NCI-H526 (cell line): ENCODE measurements at places on chromosomes 13 and 19.

DNA sequence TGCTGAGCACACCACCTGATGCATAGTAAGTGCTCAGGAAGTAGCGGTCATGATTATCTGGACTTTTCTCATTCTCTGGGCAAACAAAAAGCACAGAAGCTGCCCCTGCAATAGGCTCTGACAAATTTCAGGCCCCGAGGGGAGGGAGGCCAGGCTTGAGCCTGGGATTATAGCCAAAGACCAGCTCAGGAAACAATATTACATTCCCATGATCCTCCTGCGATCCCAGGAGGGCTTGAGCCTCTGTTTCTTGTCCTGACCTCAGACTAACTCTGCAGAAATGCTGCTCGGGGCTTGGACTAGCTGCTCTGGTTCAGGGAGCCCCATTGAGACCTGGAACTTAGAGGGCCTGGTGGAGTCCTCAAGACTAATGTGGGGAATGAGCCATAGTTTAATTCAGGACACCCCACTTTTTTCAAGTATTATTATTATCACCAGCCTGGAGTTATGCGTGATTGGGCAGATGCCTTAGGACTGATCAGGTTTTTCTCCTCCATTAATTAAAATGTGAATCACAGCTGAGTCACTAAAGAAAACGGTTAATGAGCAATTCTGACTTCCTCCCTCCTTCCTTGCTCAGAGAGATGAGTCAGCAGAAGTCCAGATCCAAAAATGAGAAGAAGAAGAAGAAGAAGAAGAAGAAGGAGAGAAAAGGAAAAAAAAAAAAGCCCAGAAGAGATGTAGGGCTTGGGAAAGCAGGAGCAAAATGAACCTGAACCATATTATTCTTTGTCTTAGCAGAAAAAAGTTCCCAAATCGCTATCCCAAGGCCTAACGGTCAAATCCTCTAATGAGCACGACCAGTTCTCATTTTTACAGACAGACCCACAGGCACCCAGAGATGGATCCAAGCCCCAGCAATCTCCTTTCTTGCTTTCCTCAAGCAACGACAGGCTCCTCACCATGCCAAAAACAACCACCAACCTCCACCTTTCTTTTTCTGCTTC lies 107.2 kb downstream of the CACNA1A start:
- no peak for DNase-seq

GRCh38 chr13:36412736-36413135 lies 19.6 kb upstream of the CCNA1 start:
- no peak for DNase-seq

DNA sequence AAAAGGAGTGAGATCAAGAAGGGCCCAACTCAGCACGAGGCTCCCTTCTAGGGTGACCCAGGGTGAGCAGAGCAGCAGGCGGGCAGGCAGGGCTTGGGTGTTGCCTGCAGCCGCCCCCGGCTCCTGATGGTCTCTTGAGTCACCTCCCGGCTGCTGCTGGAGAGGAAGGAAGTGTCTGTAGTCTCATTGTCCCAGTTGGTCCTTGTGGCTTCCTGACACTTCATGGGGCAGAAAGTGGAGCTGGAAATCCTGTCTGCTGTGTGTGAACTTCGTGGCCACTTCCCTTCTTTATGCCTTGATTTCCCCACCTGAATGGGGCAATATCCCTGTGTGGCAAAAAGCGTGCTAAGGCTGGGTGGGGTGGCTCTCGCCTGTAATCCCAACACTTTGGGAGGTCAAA lies 2.5 kb downstream of the MAP1S start:
- DNase-seq, result no peak

DNA sequence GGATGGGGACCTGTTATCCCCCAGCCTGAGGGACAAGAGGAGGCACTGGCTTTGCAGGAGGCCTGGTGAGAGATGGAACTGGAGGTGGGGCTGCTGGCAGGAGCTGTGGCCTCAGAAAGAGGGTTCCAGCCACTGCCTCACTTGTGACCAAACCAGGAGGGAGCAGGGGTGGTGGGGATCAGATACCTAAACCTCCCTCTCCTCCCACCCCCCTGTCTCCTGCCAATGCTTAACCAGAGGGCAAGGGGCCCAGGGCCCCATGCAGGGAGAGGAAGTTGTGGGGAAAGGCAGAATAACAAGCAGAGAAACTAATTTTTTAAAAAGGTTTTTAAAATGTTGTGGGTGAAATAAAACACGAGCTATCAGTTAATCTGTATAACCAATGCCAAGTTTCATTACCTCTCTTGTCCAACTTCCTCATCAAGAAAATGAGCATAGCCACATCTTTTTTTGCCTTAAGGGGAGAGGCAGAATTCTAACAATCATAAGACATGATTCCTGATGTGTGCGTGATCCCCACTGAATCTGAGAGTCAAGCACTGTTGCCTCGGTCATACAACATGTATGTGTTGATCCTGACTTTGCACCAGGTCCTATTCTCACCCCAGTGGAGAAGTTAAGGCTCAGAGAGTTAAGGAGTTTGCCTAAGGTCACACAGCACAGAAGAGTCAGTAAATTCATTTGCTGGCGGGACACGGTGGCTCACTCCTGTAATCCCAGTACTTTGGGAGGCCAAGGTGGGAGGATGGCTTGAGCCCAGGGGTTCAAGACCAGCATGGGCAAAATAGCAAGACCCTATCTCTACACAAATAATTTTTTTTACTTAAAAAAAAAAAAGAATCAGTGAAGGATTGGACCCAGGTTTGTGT lies 12.9 kb downstream of the FXYD5 start:
- DNase-seq, result no peak

DNA sequence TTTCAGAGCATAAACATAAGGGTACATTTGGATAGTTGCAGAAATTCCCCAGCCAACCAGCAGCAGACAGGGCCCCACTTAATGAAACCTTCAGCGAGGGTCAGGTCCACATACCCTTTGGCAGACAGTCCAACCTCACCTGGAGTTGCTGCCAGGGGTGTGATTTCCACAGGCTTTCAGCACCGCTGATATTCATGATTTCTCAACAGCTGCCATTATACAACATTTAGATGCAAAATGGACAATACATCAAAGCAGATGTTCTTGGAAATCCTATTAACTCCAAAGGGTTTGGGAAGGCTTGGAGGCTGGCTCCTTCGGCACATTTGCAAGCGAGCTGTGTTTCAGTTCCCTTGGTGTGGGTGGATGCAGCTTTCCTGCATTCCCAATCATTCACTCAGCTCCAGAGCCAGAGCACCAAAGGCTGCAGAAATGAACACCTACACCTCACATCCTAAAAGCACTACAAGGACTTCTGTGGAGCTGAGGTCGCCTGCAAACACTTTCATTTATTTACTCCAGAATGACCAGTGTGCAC lies 147.2 kb upstream of the VSTM2B start:
- DNase-seq, result no peak

GRCh38 chr13:101025925-101026324 lies 351.3 kb upstream of the TMTC4 start:
- no peak for DNase-seq

- no peak for DNase-seq
These were observed 932.5 kb upstream of the MIR17HG start for GRCh38 chr13:90414691-90415596.

GRCh38 chr13:110251193-110251819 lies 55.7 kb downstream of the COL4A1 start:
- no peak for DNase-seq

GRCh38 chr13:50588491-50589130 lies 254.9 kb downstream of the DLEU7 start:
- DNase-seq, result no peak

- DNase-seq, result no peak
These were observed 1.9 kb upstream of the KL start for GRCh38 chr13:33014291-33014690.

GRCh38 chr19:53879140-53880081 lies 2.6 kb upstream of the PRKCG start:
- peak; percentile 100 for DNase-seq

- DNase-seq, result no peak
These were observed 9.6 kb downstream of the IRGC start for GRCh38 chr19:43725468-43725867.

- DNase-seq, result peak; percentile 68
These were observed 52.8 kb downstream of the TNFSF13B start for GRCh38 chr13:108322206-108322824.

DNA sequence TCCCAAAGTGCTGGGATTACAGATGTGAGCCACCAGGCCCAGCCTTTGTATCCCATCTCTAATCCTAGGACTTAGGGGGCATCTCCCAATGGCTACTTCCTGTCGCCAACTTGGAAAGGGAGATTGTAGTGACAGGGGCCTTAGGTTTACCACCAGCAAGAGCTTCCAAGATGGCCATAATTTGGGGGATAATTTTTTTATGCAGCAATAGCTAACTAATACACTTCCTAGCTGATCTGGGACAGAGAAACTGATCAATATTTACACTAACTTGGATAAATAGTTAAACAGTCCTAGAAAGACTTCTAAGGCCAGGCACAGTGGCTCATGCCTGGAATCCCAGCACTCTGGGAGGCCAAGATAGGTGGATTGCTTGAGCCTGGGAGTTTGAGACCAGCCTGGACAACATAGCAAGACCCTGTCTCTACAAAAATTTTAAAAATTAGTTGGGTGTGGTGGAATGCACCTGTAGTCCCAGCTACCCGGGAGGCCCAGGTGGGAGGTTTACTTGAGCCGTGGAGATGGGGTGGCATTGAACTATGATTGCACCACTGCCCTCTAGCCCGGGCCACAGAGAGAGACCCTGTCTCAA lies 5.3 kb upstream of the COLGALT1 start:
- no peak for DNase-seq

DNA sequence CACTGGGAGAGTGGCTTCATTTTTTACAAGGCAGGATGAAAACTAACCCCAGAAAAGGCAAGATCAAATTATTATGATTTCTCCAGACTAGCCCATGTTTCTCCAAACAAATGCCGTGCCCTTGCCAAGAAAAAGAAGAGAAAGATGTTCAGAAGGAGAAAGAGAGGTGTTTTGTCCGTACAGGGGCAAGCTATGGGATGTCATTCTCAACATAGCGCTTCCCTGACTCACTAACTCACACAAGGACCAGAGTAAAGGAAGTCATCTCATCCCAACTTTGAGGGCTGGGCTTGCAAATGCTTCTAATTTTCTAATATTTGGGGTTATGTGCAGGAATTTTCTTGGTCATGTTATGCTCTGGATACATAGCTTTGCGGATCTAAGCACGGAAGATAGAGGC lies 224.2 kb upstream of the MAB21L1 start:
- no peak for DNase-seq

DNA sequence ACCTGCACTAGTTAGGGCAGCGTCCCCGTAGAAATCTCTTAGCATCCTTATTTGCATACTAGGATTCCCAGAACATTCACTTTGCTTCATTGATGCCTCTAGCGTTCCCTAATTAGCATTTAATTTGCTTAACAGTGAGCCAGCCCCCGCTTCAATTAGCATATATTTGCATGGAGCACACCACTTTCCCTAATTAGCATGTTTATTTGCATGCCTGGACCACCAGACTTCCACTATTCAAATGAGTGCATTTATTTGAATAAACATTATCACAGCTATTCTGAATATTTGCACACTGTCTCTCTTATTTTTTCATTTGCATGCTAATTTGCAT lies 69.6 kb downstream of the RYR1 start:
- peak; percentile 79 for DNase-seq

DNA sequence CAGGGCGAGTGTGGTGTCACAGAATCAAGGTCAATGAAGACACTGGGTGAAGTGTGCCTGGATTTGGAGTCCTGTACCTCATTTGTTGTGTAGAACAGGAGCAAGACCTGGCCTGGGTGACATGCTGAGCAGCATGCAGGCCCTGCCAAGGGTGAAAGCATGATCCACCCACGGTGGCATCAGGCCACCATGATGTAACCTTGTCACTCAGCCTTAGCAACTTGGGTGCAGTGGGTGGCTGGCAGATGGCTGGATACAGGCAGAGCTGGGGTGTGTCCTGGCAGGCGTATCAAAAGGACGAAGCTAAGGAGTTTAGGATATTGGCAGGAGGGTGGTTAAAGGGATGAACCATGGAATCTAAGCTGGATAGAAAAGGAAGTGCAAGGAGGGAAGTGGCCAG lies 10.3 kb downstream of the THSD1 start:
- no peak for DNase-seq

DNA sequence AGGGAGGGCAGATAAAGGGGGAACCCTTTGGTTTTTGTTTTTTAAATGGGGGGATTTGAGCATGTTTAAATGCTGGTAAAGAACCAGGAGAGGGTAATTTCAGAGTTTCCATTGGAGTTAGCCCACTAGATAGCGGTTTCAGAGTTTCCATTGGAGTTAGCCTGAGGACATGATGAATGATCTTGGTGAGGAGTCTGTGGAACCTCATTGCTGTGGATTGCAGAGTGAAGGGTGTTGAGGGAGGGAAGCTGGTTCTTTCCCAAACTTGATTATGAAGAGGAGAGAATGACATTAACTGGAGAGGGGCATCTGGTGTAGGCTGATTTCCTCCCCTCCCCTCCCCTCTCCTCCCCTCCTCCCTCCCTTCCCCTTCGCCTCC lies 5.0 kb downstream of the WASF3 start:
- no peak for DNase-seq

- DNase-seq, result peak; percentile 88
These were observed 6.7 kb upstream of the ERFL start for GRCh38 chr19:41934849-41935374.

DNA sequence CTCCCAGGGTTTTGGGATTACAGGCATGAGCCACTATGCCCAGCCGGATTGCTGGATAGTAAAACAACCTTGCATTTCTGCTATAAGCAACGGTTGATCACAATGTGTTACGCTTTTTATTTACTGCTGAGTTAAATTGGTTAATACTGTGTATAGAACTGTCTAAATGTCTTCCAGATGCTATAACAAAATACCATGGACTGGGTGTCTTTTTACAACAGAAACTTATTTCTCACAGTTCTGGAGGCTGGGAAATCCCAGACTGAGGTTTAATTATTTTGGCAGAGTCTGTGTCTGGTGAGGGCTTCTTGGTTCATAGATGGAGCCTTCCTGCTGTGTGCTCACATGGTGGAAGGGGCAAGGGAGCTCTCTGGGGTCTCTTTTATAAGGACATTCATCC lies 65.5 kb downstream of the ING1 start:
- DNase-seq, result no peak

GRCh38 chr19:12954612-12954962 lies 2.4 kb downstream of the GADD45GIP1 start:
- DNase-seq, result no peak

DNA sequence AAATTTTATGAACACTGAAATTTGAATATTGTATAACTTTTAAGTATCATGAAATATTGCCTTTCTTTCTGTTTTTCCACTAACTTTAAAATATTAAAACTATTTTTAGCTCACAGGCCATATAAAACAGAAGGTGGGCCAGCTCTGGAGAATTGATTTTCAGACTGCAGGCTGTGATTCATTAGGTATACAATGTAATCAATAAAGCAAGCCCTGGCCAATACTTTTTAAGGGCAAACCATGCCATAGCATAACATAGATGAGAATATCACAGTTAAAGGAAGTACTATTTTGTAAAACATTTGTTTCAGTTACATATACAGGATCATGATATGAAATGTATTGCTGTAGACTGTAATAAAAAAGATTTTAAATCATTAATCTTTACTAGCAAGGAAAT lies 197.6 kb downstream of the MAB21L1 start:
- no peak for DNase-seq

GRCh38 chr13:45113233-45114224 lies 6.8 kb upstream of the GTF2F2 start:
- DNase-seq, result no peak
